ENCODE measurements at places on chromosomes 3 and 15.
A peak's percentile ranks its signal among the peaks of the same experiment; 100 is the strongest.

DNA sequence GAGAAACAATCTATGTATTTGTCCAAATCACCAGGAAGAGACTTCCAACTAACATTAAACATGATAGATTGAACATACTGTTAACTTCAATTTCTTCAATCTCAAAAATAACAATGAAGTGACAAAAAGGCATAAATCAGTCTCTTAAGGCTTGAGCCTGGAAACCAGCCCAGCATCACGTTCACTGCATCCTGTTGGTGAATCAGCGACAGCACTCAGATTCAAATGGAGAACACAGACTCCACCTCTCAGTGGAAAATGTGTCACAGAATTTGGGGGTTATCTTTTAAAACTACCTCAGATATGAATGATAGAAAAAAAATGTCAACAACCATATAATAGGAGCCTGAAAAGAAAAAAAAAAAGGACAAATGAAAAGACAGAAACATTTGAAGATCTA, 212.0 kb downstream of the MINAR1 start:
- DNase-seq = no peak

DNA sequence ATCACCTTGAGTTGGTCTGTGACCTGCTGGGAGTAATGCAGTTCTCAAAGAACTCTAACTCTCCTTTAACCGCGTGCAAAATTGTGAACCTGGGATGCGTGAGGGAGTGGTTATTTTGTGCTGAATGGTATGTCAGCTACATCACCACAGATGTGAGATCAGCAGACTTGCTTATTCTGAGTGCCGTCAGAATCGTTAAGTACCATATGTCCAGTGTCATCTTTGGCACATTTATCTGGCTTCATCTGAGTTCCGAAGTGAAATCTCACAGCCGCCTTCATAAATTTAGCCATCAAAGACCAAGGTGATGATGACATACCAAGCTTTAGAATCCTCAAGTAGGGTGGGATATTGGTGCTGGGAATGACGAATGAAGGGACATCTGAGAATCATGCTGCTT, 347.2 kb upstream of the TPRG1 start:
- no peak for DNase-seq

DNA sequence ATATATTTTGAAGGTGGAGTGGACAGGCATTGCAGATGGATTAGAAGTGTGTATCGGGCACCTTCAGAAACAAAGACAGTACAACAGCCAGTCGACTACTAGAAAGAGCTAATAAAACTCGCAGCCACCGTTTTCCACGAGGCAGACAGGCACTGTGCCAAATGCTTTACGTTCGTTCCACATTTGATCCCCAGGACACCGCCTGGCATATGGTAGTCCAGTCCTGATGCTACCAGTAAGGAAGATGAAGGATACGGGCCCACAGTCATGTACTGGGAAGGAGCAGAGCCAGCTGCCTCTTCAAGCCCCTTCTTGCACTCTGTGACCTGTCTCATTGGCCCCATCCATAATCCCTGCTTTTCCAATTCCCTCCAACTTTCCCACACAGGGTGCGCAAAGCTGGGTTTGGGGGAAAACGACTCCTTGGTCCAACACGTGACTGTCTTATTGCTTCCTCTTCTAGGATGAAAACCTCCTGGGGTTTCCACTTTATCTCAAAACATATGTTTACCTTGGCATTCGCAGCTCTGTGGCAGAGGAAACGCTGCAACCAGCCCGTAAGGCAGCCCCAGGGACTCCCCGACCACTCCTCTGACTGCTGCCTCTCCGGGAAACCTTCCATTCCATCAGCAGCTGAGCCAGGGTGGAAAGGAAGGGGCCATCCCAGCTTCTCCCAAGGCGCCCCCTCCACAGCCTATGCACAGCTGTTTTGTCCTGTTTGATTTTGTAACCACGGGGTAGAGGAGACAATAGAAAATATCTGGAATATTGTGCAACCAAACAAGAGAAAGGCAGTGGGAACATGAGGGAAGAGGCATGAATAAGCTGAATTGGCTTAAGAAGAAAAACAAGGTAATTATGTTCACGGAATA, 107.4 kb downstream of the ADAMTS17 start:
- DNase-seq = no peak

DNA sequence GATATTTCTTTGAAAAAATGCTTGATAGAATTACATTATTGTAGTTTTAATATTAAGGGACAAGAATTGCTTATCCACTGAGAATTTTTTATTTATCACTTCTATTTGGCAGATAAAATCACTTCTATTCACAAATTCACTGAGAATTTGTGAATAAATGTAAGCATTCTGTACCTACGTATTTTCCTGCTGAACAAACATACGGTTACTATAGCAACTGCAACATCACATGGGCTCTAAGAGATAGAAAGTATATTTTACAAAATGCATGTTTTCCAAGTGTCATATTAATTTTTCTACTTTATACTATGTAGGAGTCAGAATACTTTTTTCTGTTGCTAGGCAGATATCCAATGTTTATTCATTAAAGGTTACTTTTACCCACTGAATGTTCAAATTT, 166.2 kb downstream of the ZIC1 start:
- no peak for DNase-seq

GRCh38 chr15:35705884-35706585, 160.1 kb upstream of the DPH6 start:
- peak; percentile 64 for DNase-seq

GRCh38 chr15:69031013-69032001, 16.8 kb downstream of the NOX5 start:
- no peak for DNase-seq

GRCh38 chr3:123084192-123084591, 17.4 kb downstream of the PDIA5 start:
- DNase-seq = no peak

DNA sequence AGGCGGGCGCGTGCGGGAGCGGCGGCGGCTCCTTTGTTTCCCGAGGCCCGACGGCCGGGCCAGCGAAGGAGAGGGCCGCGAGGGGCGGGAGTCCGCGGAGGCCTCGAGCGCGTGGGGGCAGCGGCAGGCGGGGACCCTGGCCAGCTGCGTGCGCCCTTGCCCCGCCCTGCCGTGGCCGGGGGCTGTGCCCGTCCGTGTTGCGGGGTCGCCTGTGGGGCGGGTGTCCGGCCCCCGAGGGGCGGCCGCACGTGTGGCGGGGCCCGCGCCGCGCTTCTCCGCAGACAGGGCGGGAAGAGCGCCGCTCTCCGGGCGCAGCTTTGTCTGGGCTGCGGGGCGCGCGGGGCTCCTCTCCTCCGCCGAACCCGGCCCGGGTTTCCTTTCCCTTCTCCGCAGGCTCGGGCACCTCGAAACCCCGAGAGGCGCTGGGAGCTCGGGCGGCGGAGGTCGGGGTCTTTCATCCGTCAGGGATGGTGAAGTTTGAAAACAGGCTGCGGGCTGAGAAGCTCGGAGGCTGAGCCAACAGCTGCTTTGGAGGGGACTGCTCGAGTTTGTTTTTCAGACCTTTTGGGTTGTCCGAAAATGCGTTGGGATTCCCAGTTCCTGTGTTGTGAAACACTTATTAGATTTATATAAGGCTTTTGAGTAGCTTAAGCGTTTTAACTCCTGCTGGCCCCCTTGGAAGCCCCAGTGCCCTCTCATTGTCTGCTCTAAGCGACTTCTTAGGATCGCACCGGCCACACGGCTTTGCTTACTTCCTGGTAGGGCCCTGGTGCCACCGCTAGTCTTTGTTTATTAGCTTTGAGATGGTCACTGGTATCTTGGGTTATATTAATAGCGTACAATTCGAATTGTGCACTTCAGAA, 817 bp downstream of the USP3 start:
- DNase-seq = no peak

DNA sequence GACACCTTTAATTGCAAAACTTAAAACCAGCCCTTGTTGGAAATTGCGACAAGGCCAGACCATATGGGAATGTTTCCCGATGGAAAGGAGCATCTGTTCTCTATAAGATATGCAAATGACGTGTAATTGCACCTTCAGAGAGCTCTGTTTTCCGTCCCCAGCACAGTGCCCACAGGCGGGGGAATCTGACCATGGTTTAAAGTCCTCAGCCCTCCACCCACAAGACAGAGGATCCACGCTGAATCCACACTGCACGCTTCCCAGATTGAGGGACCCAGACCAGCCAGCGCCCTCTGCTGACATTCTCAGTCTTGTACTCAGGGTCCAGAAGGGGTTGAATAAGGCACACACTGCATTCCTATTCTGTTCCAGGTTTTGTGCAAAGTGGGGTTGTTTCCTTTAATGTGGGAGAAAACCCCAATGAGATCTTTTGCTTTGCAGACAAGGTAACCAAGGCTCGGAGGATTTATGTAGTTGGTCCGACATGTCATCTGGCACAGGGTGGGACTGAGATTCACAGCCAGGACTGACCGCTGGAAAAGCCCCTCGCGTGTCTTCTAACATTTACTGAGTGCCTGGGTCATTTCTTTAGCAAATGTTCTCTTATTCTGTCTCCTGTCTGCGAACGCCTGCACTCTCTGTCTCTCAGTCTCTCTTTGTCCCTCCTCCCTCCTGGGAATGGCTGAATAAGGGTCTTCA, 36.8 kb upstream of the KLHL25 start:
- no peak for DNase-seq

DNA sequence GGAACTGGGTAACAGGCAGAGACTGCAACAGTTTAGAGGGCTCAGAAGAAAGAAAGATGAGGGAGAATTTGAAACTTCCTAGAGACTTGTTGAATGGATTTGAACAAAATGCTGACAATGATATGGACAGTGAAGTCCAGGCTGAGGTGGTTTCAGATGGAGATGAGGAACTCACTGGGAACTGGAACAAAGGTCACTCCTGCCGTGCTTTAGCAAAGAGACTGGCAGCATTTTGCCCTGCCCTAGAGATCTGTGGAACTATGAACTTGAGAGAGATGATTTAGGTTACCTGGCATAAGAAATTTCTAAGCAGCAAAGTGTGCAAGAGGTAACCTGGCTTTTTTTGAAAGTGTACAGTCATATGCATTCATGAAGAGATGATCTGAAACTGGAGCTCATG, 11.7 kb downstream of the EIF5A2 start:
- DNase-seq = no peak

DNA sequence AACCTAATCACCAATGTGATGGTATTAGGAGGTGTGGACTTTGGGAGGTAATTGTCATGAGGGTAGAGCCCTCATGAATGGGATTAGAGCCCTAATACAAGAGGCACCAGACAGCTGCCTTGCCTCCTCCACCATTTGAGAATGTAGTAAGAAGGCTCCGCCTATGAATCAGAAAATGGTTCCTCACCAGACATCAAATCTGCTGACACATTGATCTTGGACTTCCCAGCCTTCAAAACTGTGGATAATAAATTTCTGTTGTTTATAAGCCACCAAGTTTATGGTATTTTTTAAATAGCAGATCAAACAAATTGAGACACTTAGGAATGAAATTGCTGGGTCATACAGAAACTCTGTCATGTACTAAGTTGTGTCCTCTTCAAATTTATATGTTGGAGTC, 56.8 kb upstream of the COL6A5 start:
- DNase-seq = no peak

- DNase-seq = no peak
Measured at GRCh38 chr15:48076454-48076853, 44.3 kb upstream of the SLC24A5 start.

GRCh38 chr3:63324621-63325020, 46.5 kb downstream of the SYNPR start:
- no peak for DNase-seq

GRCh38 chr3:132135628-132136333, 101.0 kb upstream of the CPNE4 start:
- DNase-seq = peak; percentile 98

GRCh38 chr15:40106203-40107161, 2.2 kb downstream of the BMF start:
- DNase-seq = peak; percentile 79

- no peak for DNase-seq
Measured at GRCh38 chr3:110344897-110345767, 726.5 kb upstream of the NECTIN3 start.

DNA sequence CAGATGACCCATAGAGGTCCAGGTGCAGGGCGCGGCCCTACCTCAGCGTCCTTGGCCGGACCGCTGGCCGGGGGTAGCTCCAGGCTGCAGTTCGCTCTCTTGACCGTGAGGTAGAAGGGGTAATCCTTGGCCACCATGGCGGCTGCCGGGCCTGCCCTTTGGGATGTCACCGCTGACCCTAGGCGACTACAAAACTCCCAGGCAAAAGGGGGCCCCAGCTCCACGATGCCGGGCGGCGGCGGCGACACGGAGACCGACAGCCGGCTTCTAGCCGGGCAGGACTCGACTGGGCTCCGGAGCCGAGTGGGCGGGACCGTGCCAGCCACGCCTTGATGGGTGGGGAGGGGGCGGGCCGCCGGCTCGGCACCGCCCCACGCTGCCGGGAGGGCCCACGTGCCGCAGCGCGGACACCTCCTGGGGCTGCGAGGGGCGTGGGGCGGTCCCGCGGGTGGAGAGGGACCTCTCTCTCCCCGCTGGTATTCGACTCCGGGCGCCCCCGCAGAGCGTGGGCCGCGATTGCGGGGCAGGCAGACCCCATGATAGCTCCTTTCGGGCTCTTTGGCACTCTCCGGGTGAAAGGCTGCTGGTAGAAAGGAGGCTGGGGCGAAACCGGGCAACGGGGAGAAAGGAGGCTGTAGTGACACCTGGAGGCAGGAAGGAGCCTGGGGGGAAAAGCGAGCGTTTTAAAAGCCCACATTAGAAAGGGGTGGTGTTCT, at the start of gene ARHGEF3:
Gene ARHGEF3 (minus strand): TSS at position 288 of the 716 bp plus-strand sequence. CDS start 151 bp downstream, at position 137.
- no peak for DNase-seq

DNA sequence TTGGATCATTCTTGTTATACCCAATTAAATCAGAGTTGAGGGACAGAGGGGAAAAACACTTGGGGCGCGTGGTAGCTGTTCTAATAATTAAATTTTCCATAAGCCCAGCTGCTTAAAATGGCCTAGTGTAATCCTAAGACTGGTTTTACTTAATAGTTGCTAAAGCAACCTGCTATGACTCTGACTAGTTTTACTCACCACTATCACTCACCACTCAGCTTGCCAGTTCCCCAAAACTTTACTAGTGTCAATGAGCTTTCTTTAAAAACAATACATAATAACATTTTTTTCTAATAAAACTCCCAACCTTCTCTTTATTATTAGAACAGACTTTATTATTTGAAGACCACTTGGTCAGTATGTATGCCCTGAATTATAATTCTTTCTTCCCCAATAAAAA, 49.6 kb downstream of the ECT2 start:
- no peak for DNase-seq

DNA sequence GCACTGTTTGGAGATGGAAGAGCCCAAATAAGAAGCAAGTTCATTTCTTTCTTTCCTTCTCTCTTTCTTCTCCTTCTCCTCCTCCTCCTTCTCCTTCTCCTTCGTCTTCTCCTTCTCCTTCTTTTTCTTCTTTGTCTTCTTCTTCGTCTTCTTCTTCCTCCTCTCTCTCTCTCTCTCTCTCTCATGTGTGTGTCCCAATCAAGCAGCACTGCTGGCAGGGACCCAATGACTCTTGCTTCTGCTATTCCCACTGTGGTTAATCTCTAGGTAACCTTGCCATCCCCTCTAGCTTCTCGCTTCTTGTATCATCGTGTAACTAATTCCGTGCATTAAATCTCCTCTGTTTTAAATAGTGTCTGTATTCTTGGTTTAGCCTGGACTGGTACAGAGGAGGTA, 26.1 kb upstream of the ZNF280D start:
- peak; percentile 76 for DNase-seq

- no peak for DNase-seq
Measured at GRCh38 chr3:128080323-128081080, 28.3 kb downstream of the SEC61A1 start.

- DNase-seq = no peak
Measured at GRCh38 chr3:156491192-156491591, 63.7 kb downstream of the SSR3 start.

- DNase-seq = no peak
Measured at GRCh38 chr3:152943645-152944044, 108.7 kb downstream of the P2RY1 start.

- no peak for DNase-seq
Measured at GRCh38 chr3:142056656-142057330, 92.6 kb downstream of the TFDP2 start.

- DNase-seq = no peak
Measured at GRCh38 chr15:89776274-89777072, at the start of gene MESP2. TSS of gene MESP2 (plus strand) at chr15:89776332. CDS start at chr15:89776358, 26 bp downstream.

Data from retinal pigment epithelial cell (primary cell).